ENCODE measurements at places on chromosomes 5 and 9.

DNA sequence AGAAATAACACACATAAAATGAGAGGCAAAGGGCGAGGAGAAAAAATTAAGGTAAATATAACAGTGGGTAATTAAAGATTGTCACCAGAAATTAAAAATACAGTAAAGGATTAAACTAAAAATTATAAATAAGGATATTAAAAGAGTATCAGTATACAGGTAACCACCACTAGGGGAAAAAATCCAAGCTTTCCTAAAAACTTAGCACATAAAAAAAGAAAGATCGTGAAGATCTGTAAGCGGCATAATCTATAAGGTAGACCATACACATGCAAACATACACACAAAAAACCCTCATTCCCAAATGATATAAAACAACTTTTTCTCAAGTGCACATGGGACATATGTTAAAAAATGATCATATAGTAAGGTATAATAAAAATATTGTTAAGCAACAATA lies 577.3 kb upstream of the NUDT12 start:
- no peak for DNase-seq

DNA sequence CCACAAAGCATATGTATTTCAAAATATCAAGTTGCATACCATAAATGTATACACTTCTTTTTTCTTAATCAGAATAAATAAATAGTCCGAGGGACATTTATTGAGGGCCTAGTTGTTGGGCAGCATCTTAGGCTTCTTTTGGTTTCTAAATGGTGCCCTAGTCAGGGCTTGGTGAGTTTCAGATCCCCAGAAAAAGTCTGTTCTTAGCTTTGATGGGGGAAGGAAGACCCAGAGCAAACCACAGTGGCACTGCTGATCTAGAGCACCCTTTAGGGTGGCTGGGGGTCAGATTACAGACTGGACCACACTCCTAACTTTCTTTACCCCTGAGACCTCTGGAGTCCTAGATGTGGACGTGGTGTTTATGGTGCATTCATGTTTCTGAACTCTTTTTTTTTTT lies 97.8 kb downstream of the C9orf152 start:
- no peak for DNase-seq

DNA sequence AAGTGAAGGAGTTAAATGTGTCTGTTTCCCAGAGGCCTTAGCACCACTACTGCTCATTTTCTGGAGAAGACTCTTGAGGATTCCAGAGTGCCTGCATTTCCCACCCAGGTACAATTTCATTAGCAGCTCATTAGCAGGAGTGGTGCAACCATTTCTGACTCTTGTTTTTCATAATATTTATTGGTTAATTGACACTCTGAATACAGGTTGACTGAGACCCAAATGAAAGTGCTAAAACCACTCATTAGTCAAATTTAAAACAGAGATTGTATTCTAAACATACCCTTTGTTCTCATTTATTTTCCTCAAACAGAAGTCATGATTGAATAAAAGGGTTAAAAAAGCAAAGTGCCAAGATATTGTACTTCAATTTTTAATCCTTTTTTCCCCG lies 134.5 kb downstream of the SIL1 start:
- DNase-seq, result no peak

DNA sequence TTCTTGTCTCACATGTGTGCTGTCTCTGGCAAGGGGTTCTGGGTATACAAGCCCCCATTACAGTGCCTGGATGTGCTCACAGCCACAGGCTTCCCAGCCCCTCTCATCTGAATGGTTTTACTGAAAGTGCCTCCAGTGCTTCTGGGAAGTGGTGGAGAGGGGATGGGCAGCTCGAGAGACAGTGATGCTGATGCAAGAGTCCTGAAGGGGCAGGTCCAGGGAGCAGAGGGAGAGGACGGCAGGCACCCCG lies 93.5 kb downstream of the PHF2 start:
- no peak for DNase-seq

- DNase-seq, result no peak
Measured at GRCh38 chr5:167460449-167461020, 830.9 kb upstream of the WWC1 start.

- no peak for DNase-seq
Measured at GRCh38 chr9:70262948-70263347, 4.2 kb downstream of the SMC5 start.
